ENCODE measurements at places on chromosomes 6 and 20. TPM values are rescaled to one million over a fixed set of nuclear protein-coding genes. Genes with fewer than 3 reads are reported as not detected.

DNA sequence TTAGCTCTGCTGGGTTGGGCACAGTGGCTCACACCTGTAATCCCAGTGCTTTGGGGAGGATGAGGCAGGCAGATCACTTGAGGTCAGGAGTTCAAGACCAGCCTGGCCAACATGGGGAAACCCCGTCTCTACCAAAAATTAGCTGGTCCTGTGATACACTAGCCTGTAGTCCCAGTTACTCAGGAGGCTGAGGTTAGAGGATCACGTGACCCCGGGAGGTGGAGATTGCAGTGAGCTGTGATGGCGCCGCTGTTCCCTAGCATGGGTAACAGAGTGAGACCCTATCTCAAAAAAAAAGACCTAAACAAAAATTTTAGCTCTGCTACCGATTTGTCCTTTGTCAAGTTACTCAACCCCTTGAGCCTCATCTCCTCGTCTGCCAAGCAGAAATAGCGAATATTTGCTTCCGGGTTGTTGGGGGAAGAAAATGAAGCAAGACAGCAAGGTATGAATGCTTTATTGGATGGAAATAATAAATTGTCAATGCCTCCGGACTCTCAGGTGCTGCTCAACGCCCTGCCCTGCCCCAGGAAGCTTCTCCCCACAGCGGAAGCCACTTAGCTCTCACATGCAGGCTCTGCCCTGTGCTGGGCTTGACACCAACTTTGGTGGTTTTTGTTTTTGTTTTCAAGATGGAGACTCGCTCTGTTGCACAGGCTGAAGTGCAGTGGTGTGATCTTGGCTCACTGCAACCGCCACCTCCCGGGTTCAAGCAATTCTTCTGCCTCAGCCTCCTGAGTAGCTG lies 24.9 kb upstream of the ITCH start:
- H3K27me3 ChIP-seq: no peaks in the 10 kb centered on the region
- peak overlapping the region; percentile 70 for H3K27ac ChIP-seq
- DNase-seq: no peak
- H3K4me1 ChIP-seq: peaks cover 31% of the 10 kb centered on the region
- no peak overlapping the region for H3K4me3 ChIP-seq

DNA sequence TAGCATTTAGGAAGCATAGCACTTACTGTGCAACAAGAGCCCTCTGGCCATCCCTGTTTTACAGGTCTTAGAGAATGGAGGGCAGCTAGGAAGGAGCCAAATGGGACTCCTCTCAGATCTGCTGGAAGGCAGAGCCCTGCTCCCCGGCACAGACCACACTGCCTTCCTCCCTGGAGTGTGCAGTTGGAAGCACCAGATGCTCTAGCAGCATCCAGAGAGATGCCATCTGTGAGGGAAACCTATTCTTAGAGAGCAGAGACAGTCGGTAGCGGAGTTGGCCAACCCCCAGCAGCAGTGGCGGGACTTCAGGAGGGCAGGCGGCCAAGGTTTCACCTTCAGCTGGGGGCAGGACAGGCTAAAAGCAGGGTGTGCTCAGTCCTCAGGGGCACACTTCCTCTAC lies 16.7 kb upstream of the E2F1 start:
- peaks cover 7% of the 10 kb centered on the region for H3K36me3 ChIP-seq
- H3K27me3 ChIP-seq: no peaks in the 10 kb centered on the region
- H3K4me1 ChIP-seq: peaks cover 8% of the 10 kb centered on the region
- H3K4me3 ChIP-seq: no peak overlapping the region
- no peak for DNase-seq

POM121L2 gene
- total RNA-seq: not detected

DNA sequence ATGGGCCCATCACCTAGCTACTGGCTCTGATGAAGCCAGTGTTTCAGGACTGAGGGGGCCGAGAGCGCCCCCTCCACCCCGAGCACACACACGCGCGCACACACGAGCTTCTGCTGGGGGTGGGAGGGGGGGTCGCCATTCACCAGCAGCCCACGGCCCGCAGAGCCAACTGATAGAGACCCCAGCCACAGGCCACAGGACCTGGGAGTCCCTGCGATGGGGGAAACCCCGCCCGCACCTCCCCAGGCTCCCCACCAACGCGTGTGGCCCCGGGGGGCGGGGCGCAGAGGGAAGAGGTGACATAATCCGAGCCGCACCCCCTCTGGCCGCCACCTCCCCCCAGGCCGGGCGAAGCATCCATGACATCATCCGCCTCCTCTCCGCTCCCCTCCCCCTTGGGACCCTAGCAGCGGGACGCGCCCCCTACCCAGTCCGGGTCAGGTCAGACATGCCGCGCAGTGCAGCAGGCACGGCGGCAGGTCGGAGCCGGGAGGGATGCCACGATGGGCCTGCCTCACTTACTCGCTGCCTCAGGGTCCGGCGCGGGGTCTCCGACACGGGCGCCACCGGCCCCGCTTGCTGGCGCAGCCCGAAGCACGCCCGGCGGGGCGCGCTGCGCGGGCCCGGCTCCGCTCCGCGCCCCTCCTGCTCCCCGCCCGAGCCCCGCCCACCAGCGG lies at the start of gene LZTS3:
LZTS3 (minus strand) TSS at position 617 of the 677 bp plus-strand sequence. CDS start 6,386 bp downstream, outside the sequence.
- peaks cover 31% of the 10 kb centered on the region for H3K27me3 ChIP-seq
- peak; percentile 70 for DNase-seq
- peak within 1 kb of the TSS; percentile 97 for H3K4me3 ChIP-seq
- H3K27ac ChIP-seq: peak within 1 kb of the TSS; percentile 98

- H3K27me3 ChIP-seq: no peaks in the 10 kb centered on the region
- H3K36me3 ChIP-seq: no peaks in the 10 kb centered on the region
- DNase-seq: no peak
- H3K27ac ChIP-seq: no peak overlapping the region
- no peaks in the 10 kb centered on the region for H3K4me1 ChIP-seq
- H3K4me3 ChIP-seq: no peak overlapping the region
Observed at GRCh38 chr6:134472046-134472445, 154.1 kb upstream of the SGK1 start.

MPIG6B gene
- not detected for total RNA-seq

FBXO30 gene
- 12.4 TPM for total RNA-seq

DNA sequence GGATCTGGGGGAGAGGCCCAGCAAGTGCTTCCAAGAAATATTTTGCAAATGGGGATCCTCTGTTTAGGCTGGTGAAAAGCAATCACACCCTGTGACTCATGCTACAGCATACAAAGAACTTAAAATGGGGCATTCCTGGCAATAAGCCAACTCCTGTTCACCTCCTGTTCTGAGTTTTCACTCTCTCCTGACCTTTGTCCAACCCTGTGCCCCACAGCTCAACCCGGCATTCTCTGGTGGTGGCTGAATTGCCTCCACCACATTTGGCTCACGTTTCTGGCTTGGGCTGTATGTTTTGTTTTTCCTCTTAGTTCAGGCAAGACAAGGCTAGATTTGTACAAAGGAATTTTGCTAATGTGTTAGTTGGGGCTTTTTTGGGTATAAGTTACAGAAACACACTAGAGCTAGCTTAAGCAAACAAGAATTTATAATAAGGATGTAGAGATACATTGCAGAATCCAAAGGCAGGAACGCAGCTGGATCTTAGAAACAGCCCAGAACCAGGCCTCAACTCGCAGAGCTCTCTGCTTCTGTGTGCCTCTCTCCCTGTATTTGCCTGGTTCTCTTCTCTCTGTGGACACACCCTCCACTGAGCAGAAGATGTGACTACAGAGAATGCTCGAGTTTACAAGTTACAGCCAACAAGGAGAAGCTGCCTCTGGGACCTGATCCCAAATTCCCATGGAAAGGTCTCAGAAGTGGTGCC lies 9.4 kb downstream of the ABCC10 start:
- peaks cover 4% of the 10 kb centered on the region for H3K4me1 ChIP-seq
- H3K27ac ChIP-seq: peak overlapping the region; percentile 12
- DNase-seq: no peak
- H3K36me3 ChIP-seq: peaks cover 2% of the 10 kb centered on the region
- peak overlapping the region; percentile 72 for H3K4me3 ChIP-seq

CYP24A1 gene
- 0.93 TPM for total RNA-seq

- H3K4me1 ChIP-seq: peaks cover 32% of the 10 kb centered on the region
- H3K36me3 ChIP-seq: no peaks in the 10 kb centered on the region
- H3K27ac ChIP-seq: peak overlapping the region; percentile 83
Observed at GRCh38 chr20:63176427-63177133, 39.4 kb downstream of the YTHDF1 start.

DNA sequence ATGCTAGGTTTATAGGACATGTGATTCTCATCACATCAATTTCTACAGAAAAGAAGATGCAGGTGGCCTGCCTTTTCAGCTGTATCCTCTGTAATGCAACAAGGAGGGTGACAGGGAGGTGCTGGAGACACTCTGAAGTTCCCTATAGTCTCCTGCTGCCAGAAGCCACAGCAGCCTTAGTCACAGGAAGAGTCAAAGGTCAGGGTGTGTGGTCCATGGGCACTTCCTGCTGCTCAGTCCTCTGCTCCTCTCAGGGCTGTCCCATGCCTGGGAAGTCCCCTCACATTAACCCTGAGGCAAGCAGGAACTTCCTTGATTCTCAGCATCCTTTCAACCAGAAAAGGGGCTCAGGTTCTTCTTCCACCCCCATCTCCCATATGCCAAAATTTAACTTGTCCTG lies 144.8 kb upstream of the FOXA2 start:
- no peaks in the 10 kb centered on the region for H3K36me3 ChIP-seq
- H3K27me3 ChIP-seq: peaks cover 12% of the 10 kb centered on the region
- H3K4me3 ChIP-seq: no peak overlapping the region

DNA sequence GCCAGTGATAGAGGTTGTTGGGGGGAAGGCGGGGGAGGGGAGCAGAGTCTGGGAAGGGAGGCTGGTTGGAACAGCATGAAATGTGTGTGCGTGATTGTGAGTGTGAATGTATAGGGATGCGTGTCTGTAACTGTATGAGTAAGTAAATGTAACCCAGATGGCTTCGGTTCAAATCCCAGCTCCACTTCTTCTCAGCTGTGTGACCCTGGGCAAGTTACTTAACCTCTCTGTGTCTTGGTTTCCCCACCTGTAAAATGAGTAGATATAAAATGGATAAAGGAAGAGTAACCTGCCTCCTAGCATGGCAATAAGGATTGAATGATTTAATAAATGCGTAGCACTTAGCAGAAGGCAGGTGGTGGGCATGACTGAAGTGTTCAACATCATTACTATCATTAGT lies 24.1 kb downstream of the MAFB start:
- H3K36me3 ChIP-seq: no peaks in the 10 kb centered on the region
- H3K27ac ChIP-seq: no peak overlapping the region
- no peak overlapping the region for H3K4me3 ChIP-seq
- H3K4me1 ChIP-seq: no peaks in the 10 kb centered on the region

GRCh38 chr6:25893778-25894177 lies 19.7 kb upstream of the SLC17A3 start:
- no peaks in the 10 kb centered on the region for H3K4me1 ChIP-seq
- no peaks in the 10 kb centered on the region for H3K27me3 ChIP-seq
- no peaks in the 10 kb centered on the region for H3K36me3 ChIP-seq
- DNase-seq: no peak
- no peak overlapping the region for H3K4me3 ChIP-seq

DNA sequence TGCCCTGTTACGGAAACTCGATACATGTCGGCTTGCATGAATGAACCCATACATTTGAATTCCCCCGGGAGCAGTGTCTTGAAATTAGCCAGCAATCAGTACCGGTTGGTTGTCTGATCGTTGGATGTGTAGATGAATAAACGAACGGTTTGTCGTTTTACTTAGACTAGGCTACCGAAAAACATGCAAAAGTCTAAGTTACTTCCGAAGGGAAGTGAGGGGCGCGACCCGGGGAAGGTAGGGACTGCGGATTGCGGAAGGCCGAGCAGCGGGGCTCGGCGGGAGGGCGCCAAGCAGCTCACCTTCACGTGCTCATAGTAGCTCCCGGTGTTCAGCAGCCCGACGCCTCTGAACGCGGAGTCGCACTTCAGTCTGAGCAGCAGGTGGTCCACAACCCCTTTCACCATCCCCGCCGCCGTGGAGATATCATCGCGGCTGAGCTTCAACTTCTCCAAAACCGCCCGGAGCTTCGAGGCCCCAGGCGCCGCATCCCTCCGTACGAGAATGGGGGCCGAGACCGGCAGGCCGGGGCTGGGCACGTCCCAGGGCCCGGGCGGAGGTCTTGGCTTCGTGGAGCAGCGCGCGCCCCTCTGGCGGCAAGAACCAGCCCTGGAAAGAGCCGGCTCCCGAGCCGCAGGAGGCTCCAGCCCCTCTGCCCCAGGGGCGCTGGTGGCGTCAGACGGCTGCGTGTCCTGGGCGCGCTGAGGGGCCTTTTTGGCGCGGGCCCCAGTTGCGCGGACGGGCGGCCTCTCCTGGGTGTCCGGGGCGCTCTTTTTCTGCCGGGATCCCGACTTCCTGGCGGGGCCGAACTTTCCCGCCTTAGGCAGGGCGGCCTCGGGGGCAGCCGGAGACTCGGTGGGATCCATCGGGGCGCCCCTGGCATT lies 632 bp downstream of the CGAS start:
- peaks cover 17% of the 10 kb centered on the region for H3K27me3 ChIP-seq
- peak; percentile 8 for DNase-seq
- H3K27ac ChIP-seq: no peak overlapping the region
- no peaks in the 10 kb centered on the region for H3K4me1 ChIP-seq
- no peaks in the 10 kb centered on the region for H3K36me3 ChIP-seq
- peak overlapping the region; percentile 62 for H3K4me3 ChIP-seq

STX11 gene
- not detected for total RNA-seq

DNA sequence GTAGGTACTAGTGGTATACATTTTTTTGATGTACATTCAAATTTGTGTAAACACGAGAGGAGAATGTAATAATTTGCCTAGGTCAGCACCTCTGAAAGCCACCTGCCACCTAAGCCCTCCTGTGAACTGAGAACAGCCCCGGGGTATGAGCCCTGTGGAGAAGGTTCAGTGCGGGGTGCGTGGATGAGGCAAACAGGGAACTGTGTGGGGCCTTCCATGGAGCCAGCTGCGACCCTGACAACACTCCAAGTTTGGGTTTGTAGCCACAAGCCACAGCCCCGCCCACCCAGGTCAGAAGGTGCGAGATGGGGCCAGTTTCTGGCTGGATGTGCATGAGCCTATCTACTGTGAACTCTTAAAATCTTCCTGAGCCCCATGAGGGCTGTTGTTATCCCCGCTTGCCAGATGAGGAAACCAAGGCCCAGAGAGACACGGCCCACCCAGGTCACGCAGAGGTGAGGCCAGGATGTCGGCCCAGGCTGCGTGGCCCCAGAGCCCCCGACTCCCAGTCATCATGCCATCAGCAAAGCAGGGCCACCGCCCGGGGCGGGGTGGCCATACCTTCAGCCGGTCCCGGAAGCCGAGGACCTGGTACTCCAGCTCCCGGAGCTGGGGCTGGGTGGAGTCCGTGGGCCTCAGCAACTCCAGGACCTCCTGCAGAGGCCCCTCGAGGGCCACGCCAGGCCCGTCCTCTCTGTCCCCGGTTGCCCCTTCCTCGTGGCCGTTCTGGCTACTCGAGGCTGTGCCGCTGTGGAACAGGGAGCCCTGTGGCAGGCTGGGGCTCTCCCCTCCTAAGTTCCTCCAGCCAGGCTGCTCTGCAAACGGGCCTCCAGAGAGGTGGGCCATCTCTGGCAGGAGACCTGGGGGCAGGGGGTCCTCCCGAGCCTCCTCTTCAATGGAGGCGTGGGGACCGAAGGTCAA lies 89.6 kb downstream of the RIPOR3 start:
- no peaks in the 10 kb centered on the region for H3K27me3 ChIP-seq
- peaks cover 5% of the 10 kb centered on the region for H3K4me1 ChIP-seq
- H3K27ac ChIP-seq: no peak overlapping the region
- H3K36me3 ChIP-seq: no peaks in the 10 kb centered on the region

DNA sequence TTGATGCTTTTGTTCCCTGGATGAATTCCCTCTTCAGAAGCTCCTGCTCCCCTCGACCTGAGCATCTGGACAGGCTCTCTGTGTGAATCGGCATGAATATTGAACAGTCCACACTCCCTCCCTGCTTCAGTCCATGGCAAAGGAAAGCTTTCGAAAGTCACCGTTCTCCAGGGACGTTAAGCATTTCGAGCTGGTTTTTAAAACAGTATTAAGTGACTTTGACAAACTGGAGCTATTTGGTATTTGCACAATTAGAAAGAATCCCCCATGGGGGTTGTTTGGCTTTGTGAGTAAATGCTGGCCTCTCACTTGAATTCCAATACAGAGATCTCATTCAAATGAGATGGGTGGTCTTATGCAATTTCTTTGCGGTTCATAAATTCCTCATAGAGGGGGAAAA lies 85.3 kb upstream of the TIAM2 start:
- peak; percentile 18 for DNase-seq
- H3K36me3 ChIP-seq: no peaks in the 10 kb centered on the region
- peak overlapping the region; percentile 81 for H3K4me3 ChIP-seq
